ENCODE measurements at places on chromosomes 12 and 14.

DNA sequence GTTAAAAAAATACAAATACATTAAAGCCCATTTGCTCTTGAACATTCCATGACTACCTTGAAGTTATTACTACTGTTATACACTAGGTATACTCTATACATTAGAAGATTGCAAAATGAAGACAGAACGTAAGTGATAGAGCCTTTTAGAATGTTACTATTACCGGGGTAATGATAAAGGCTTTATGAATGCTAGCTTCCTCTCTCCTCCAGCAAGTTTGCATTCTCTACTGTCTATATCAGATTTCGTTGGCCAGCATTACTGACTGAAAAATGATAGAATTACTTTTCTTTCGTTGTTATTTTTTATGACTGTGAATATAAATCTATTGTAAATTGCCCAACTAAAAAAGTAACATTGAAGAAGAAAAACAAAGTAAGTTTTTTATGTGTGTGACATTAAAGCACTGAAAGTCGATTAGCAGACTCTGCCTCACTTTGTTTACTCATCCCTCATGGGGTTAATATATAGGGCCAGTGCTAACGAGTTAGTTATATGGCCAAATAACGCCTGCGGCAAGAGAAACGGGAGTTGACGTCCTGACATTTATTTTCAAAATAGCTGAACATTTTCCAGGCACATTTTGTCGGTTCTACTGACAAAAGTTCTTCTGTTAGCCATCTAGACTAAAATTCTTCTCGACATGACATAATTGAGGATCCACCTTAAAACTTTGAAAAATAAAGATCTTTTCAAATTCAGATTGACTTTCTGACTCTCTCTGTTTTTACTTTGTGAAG is 163.8 kb upstream of the KITLG start:
- DNase-seq = no peak

GRCh38 chr12:92065639-92066038 is 80.0 kb downstream of the BTG1 start:
- no peak for DNase-seq

- no peak for DNase-seq
Observed at GRCh38 chr14:74572726-74573301, 39.2 kb downstream of the LTBP2 start.

- no peak for DNase-seq
Observed at GRCh38 chr12:57004651-57005050, 1.7 kb downstream of the ZBTB39 start.

- no peak for DNase-seq
Observed at GRCh38 chr12:26629864-26630263, 203.1 kb downstream of the ITPR2 start.

Measured in C1 segment of cervical spinal cord (tissue), 14 donors.